IPS DF 6.9 (cell line): ENCODE measurements at places on chromosomes 5 and 9.

DNA sequence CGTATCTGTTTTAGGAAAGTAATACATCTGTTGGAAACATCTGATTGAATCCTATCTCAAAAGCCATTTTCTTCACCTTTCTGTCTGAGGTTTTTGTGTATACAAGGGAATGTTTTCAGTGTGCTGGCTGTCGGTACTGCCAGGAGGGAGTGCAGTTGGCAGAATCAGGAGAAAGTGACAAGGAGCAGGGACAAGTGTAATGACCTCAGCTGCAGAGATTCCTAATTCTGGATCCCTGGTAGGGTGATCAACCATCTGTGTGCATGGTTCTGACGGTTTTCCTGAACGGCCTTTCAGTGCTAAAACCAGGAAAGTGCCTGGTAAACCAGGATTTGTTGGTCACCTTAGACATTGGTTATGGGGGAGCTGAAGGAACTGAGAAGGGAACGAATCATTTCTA, 1.6 kb upstream of the GDA start:
- DNase-seq: no peak

DNA sequence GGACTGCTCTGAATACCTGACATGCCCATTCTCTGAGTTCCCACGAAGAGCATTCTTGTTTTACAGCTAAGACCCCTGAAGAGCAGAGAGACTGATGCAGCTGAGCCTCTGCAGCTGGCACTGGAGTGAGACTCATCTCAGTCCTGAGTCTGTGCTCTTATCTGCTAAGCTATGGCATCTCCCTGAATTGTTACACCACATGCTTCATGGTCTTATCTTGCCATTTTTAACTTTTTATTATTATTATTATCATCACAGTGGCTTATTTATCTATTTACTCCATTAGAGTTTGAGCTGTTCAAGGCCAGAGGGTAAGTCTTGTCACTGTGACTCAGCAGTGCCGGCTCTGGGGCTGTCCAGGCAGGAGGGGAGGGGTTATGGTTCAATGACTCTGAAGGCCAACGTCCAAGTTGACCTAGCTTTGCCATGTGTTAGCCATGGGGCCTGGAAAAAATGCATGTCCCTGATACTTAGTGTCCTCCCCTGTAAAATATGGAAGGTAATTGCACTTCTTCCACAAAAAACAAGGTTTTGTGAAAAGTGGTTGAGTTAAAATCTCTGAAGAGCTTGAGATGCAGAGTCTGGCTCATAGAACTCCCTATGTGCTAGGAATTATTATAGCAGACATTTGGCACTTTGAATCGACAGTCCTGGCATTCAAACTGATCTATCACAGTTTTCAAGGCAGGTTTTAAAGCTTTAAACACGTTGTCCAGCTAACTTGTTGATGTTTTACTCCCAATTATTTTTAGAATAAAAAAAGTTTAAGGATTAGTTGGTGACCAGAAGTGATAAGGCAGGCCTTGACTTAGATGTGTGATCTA, 94.6 kb downstream of the ALDH1A1 start:
- DNase-seq: no peak

DNA sequence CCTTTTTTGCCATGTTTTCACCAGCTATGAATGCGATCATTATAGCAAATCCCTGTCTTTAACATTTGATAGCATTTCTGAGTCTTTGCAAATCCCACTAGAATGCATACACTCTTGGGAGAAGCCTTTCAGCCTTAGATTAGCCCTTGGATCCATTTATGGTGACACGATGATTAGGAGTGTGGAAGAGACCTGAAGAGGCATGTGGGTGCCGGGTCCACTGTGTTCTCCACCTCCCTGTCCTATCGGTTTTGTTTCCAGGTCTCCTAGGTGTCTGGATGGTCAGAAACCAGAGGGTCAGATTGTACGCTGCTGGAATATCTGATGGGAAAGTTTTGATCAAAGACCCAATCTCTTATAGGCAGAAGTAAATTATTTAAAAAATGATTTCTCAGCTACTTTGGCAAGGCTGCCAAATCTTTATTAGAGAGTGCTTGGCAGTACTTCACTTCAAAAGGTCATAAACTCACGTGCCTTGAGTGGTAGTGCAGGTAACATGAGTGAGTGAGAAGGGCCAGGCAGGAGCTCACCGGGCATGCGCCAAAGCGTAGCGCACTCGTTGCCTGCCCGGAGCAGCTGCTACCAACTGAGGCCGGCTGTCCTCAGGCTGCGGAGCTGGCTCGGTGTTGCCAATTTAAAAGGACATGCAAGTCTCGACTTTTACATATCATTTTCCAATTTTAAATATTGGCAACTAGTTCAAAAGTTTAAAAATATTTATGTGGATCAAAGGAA, 51.3 kb downstream of the PCSK5 start:
- DNase-seq: no peak

- DNase-seq: no peak
Measured at GRCh38 chr5:126066836-126067235, 356.4 kb upstream of the GRAMD2B start.

- DNase-seq: no peak
Measured at GRCh38 chr5:53311681-53312080, 168.7 kb upstream of the FST start.

DNA sequence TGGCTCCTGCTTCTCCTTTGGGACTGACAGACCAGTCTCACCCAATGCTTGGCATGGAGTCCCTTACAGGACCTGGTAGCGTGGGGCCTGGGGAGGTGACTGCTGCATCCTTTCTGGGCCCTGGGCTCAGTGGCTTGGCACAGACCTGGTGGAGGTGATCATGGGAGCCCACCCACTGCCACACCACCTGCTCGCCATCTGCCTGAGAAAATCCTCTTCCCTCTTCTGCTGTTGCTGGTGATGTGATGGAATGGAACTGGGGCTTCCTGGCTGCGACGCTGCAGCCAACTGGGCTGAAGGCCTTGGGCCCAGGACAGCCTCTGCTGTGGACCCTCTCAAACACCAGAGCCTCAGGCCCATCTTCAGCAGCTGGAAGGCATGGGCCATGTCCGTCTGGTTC, 122.5 kb upstream of the PANK3 start:
- no peak for DNase-seq

- no peak for DNase-seq
Measured at GRCh38 chr5:109411627-109412026, 1.9 kb upstream of the PJA2 start.

GRCh38 chr5:133341915-133342710, 270.2 kb downstream of the FSTL4 start:
- no peak for DNase-seq

GRCh38 chr9:80569236-80569635, 997.5 kb downstream of the TLE4 start:
- DNase-seq: no peak
